ENCODE measurements at places on chromosomes 1 and 21.

- peak; percentile 59 for DNase-seq
Measured at GRCh38 chr1:150560011-150560438, 10.8 kb downstream of the ADAMTSL4 start.

GRCh38 chr1:44084998-44085675, 33.5 kb upstream of the KLF17 start:
- no peak for DNase-seq

- no peak for DNase-seq
Measured at GRCh38 chr1:18109756-18110597, 2.4 kb downstream of the IGSF21 start.

DNA sequence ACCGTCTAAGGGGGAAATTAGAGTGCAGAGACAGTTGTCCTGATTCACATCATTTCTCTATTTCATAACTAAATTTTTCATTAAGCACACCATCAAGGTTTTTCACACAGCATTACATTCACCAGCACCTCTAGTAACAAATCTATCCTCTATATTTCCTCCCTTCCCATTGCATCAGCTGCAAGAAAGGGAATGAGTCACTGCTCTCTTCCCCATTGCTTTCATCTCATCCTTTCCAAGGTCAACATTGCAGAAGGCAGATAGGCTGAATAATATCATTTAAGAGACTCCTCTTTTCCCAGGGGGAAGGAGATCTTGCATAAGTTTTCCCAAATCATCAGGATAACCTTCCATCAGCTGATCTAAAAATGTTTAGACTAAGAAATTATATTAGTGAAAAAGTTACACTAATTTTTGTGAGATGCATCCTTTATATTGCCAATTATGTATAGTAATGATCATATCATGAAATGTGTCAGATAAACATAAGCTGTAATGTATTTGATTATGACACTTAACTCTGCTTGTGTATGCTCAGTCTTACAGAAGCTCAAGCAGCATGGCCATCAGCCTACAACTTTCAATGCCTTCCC, 4.3 kb downstream of the INTS7 start:
- DNase-seq = no peak

DNA sequence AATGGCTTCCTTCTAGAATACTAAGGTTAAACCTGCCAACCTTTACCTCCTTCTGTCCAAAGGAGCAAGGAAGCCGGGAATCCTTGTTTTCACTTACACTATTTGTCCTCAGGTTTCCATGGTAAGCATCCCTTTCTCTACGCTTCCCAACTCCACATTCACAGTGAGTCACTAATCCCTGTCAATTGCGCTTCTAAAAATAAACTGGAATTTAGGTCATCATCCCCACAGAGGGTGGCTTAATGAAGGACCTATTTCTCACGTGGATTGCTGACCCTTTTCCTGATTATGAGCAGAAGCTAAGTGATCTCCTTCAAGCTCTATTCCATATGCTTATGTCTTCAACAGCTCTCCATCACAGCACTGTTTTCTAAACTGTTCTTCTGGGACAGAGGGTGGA, 39.9 kb upstream of the ABCA4 start:
- DNase-seq = no peak

DNA sequence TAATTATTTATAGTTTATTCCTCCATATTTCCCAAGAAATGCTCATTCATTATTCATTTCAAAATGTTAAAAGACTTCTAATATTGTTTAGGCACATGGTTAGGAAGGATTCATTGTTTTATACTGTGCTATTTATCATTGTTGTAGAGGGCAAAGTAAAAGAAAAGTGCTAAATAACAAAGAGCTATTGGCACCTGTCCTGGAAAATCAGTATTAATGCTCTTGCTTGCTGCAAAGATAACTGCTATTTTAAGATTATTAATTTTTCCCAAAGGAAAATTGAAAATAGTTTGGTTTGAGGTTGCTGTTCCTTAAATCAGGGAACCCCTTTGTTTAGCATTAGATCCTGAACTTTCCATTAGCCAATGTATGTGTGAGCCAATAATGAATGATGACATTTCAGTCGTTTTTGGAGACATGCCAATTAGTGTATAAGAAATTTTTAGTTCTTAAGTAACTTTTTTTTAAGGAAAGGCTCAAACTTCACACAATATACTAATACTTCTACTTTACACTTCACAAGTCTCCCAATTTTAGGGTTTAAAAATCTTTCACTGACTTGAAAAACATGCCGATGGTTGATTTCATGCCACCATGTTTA, 39.9 kb downstream of the EPB41 start:
- DNase-seq = no peak

- no peak for DNase-seq
Measured at GRCh38 chr1:107494061-107494460, 353.2 kb downstream of the NTNG1 start.

DNA sequence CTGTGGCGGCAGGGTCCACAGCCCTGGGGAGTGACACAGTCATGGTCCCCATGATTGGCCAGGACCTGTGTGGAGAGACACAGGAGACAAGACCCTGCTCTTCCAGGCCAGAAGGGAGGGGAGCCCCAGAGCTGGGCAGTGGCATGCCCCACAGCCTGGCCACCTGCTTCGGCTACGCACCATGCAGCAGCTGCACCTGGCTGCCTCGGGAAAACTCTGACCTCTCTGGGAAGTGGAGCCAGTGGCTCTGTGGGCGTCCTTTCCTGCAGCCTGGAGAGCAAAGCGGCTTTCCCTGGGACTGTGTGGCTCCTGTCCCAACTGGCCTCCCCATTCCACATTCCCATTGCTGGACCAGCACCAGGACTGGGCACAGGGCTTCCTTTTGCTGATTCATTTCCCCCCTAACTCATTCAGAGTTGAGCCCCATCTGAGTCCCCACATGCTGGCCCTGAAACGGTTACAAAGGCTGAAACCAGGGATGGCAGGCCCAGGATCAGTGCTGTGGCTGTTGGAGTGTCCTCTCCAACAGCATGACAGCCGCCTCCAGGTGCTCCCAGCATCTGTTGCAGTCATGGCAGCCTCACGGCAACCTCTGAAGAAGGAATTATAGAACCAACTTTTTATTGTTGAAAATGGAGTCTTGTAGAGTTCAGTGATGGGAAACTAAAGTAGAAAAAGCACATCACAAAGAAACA, 15.0 kb downstream of the OXCT2 start:
- DNase-seq = no peak

DNA sequence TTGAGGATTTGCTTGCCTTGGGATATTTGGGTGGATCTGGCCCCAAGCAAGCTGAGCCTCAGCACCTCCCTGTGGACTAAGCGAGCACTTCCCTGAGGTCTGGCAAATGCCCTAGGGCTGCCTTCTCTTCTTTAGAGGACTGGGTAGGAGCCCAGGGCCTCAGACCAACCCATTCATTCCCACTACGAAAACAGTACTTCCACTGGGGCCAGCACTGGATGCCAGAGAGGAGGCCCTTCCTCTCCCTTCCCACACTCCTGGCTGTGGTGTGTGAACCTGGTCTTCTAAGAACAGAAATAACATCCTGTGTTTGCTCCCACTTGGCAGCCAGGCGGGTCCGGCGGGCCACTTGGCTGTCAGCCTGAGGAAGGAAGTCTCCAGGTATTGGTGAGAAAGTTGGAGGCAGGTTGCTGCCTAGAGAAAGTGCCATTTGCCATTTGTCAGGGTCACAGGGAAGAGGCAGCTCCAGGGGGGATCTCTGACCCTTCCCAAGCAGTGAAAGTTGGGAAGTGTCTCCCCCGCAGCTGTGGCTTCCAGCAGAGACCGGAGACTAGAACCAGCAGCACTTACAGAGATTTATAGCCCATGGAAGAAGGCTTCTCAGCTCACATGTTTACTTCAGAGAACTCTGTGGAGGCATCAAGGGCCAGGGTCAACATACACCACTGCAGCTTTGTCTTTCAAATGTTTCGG, 323.5 kb downstream of the SIPA1L2 start:
- DNase-seq = no peak

DNA sequence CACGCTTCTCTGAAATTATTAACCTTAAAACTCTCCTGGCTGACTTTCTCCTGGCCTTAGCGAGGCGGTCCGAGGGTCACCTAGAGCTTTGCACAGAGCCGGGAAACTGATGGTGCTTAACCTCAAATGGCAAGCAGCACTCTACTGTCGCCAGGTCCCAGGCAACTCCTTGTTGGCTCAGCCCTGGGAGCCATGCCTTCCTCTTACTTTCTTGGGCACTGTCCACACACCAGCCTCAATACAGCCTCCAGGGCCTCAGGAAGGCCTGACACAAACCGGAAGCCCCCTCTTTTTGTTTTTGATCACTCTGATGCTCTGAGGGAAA, 3.8 kb downstream of the TRABD2B start:
- no peak for DNase-seq

GRCh38 chr1:244893836-244894235, 29.5 kb upstream of the HNRNPU start:
- DNase-seq = no peak

DNA sequence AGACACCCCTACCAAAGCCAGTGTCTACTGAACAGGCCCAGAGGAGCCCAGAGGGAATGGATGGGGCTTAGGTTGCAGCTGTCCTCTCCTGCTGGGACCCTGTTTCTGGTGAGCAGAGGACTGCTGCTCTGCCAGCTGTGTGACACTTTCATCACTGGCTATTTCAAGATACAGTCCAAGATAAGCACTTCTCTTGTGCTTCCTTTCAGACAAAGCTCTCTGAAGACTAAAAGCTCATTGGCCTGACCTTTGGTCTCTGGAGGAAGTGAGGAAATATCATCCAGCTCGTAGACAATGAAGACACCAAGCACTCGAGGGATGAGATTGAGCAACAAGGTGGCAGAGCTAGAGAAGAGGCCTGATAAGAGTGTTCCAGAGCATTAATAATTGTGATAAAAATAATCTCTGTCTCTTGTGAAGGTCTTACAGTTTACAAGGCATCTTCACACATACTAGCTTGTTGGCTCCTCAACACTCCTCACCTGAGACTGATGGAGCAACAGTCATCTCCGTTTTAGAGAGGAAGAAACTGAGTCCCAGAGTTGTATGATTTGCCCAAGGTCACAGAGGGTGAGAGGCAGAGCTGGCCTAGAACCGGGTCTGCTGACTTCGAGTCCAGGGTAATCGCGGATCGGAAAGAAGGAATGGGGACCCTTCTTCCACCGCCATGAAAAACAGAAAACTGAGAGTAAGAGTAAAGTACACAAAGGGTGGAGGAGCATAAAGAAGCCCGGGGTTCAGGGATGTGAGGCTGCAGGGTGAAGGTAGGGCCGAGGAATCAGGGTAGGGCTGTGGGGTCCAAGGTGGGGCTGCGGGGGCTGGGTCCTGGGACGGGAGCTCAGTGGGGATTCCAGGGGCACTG, 666 bp downstream of the PAFAH2 start:
- no peak for DNase-seq

DNA sequence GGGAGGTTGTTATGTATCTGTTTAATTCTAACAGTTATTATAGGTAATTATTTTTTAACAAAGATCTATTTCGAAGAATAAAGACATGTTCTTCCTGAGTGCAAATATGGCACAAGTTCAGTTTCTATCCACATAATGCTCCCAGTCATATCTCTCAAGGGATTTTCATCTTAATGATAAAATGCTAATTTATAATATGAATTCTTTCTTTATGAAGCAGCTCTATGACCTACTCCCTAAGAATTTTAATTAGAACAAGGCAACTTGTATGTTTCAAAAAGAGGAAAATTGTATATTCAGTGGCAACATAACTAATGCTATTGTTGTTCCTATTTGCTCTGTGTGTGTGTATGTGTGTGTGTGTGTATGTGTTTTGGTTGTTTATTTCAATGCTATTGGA, 1222.1 kb upstream of the NCAM2 start:
- no peak for DNase-seq

- DNase-seq = no peak
Measured at GRCh38 chr1:196890668-196891067, 2.8 kb downstream of the CFHR4 start.

DNA sequence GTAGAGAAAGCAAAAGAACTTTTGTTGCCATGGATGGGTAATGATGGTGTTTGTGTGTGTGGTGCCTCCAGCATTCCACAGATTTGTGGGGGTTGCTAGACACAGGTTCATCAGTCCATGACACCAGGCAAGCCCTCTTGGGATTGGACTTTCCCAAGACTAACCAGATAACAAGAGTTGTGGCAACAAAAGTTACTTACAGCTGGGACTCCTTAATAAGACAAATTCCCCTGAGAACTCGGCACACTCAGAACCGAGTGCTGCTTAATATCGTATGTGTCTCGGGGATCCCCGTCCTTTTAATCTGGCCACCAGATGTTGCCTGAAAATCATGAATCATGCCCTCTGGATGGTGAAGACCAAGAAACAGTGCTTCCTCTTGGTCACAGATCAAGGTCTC, 193.3 kb downstream of the AJAP1 start:
- no peak for DNase-seq

DNA sequence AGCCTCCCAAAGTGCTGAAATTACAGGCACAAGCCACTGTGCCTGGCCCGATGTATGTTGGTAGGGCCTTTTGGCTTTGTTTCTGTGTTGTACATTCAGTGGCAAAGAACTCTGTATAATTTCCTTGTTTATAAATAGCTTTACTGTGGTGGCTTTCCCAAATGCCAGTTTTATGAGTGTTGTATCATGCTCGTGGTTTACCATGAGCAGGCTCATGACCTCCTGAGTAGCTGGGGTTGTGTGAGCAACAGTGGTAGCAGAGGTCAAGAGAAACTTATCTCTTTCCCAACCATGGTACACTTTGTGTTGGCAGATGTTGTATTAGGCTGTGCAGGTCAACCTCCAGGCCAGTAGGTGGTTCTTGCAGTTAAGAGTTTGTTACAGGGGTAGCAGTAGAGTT, 420.4 kb upstream of the BEND5 start:
- DNase-seq = no peak

- no peak for DNase-seq
Measured at GRCh38 chr1:110003747-110004428, 19.3 kb downstream of the AHCYL1 start.

GRCh38 chr1:220784751-220785150, 2.0 kb upstream of the MTARC1 start:
- DNase-seq = no peak

DNA sequence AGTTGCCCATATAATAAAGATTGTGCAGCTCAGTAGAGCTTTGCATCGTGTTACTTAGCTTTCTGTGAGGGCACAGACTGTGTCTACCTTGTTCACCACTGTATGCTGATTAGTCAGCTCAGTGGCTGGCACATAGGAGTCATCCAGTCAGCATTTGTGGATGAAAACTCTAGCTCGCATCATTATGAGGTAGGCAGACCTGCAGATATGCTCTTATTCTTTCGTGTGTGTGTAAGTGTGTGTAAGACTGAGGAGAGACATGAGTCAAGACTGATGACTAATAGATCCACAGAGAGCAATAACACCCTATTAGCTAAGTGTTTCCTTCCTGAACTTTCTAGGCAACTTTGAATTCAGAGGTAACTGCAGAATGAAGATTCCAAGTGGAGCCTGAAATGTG, 17.1 kb downstream of the TTF2 start:
- no peak for DNase-seq

- DNase-seq = peak; percentile 88
Measured at GRCh38 chr1:151060007-151060656, at the start of gene MLLT11. MLLT11 (plus strand) TSS chr1:151060397; CDS start chr1:151067225, 6,828 bp downstream.

- DNase-seq = no peak
Measured at GRCh38 chr1:179042087-179042486, 16.4 kb downstream of the FAM20B start.

DNA sequence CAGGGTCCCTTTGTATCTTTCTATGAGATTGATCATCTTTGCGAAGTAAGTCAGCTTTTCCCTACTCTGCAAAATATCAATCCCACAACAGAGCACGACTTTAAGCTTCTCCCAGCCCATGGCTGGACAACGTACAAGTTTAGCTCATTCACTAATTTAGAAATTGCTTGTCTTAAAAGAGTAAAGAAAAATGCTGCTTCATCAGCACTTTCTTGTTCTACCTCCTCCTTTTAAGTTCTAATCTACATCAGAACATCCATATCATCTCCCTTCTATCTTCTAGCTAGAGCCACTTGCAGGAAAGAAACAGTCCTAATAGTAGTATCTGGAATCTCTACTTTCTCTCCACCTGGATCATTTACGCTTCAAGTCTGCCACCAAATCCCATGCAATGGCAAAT, 441.2 kb upstream of the ESRRG start:
- DNase-seq = no peak
